ENCODE measurements at places on chromosomes 16 and 17.

- DNase-seq = no peak
Observed at GRCh38 chr17:56290802-56291118, 137.5 kb downstream of the ANKFN1 start.

DNA sequence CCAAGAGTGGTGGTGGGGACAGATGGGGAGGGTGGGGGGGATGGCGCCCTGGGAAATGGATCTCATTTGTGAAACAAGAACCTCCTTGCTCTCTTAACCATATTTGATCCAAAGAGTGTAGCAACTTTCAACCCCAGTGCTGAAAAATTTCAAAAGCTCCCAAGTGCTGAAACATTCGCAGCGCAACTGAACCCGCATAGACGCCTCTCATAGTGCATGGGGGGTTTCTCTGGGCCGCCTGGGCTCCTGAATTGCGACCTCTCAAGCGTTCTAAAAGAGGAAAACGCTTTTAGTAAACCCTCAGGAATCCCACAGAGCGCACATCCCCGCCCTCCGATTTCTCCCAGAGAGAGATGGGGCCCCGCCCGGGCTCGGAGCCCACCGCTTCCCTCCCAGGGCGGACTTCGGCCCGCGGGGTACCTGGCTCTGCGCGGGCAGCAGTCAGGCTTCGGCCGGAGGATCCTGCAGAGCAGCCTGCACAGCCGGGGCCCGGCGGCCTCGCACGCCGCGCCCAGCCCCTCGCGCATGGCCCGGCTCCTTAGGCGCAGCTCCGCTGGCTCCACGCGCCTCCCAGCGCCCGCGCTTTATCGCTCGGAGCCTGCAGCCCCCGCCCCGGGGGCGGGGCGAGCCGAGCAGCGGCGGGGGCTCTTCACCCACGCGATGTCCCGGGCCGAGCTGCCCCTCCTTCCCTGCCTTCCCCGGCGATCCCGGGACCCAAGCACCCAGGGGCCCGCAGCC, 7.0 kb downstream of the NOS2 start:
- DNase-seq = no peak

GRCh38 chr17:74362069-74362405, 369 bp upstream of the BTBD17 start:
- DNase-seq = no peak

DNA sequence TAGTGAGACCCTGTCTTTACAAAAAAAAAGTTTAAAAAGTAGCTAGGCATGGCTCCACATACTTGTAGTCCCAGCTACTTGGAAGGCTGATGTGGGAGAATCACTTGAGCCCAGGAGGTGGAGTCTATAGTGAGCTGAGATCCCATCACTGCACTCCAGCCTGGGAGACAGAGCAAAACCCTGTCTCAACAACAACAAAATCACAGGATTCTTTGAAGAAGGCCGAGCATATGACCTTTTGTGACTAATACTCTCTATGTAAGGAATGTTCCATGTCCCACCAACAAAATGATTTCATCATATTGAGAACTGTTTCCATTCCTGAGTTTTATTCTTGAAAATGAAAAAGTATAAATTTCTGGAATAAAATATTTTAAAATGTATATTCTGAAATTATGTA, 58.9 kb upstream of the EFCAB3 start:
- no peak for DNase-seq

GRCh38 chr17:18246880-18247612, 11.5 kb downstream of the FLII start:
- DNase-seq = no peak

DNA sequence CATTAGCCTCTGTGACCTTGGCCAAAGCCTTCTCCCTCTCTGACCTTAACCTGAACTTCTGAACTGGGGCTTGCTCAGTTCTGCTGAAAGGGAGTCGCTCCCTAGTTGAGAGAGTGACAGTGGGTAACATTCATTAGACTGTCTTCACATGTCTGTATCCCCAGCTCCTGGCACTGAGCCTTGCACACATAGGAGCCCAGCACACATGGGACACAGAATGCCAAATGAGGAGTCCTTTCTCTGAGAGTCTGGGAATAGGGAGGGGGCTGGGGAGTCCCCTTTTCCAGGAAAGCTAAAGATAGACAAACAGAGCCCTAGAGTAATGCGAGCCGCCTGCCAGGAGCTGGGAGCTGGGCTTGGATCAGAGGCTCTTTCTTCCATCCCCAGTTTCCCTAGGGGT, 2.5 kb downstream of the TAC4 start:
- no peak for DNase-seq

- DNase-seq = no peak
Observed at GRCh38 chr17:19363460-19364035, 1.0 kb upstream of the B9D1 start.

DNA sequence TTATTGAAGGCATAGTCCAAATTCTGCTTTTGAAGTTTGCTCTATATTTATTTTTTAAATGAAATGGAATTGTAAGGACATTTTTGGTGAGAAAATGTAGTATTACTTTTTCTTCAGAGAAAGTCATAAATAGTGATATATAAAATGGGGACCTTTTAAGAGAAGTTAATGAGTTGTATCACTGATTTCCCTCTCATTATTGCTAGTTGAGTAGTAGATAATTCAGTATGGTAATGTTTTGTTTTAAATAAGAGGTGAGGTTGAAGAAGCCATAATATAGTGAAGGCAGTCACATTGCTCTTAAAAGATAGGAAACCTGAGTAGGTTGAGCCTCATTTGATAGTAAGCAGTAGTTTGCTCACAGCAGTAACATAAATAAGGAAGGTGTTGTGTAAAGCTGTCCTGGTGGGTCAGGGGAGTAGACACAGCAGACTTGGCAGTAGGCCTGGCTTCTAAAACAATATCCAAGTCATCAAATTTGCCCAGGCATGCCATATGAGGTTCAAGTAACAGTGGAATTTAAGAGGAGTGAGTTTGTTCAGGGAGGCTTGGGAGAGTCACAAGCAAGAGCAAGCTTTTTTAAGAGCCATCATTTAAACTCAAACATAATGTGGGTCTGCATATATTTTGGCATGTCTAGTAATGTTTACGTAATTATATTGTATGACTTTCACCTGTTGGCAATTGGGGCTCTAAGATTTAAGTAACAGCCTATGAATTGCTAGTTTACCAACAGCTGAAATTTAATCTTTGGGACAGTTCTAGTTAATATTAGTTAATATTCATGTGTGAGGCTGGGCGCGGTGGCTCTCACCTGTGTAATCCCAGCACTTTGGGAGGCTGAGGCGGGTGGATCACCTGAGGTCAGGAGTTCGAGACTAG, 6.5 kb downstream of the NFATC3 start:
- no peak for DNase-seq

- DNase-seq = no peak
Observed at GRCh38 chr16:85040685-85041084, 13.1 kb downstream of the KIAA0513 start.

DNA sequence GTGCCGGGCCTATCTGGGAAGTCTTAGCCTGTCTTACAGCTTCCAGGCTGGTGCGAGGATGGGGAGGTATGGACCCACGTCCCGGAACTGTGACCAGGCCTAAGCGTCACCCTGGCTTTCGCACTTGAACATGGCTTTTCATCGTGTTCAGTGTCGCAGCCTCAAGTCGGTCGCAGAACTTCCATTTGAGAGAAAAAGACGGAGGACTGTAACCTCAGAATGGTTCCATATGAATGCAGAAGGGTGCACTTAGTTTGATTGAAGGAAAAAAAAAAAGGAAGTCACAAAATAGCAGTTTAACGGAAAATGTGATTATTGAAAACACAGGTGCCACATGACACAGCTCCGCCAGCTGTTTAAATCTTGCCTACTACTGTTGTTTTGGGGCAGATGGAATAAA, 30.2 kb upstream of the JPT2 start:
- DNase-seq = no peak

DNA sequence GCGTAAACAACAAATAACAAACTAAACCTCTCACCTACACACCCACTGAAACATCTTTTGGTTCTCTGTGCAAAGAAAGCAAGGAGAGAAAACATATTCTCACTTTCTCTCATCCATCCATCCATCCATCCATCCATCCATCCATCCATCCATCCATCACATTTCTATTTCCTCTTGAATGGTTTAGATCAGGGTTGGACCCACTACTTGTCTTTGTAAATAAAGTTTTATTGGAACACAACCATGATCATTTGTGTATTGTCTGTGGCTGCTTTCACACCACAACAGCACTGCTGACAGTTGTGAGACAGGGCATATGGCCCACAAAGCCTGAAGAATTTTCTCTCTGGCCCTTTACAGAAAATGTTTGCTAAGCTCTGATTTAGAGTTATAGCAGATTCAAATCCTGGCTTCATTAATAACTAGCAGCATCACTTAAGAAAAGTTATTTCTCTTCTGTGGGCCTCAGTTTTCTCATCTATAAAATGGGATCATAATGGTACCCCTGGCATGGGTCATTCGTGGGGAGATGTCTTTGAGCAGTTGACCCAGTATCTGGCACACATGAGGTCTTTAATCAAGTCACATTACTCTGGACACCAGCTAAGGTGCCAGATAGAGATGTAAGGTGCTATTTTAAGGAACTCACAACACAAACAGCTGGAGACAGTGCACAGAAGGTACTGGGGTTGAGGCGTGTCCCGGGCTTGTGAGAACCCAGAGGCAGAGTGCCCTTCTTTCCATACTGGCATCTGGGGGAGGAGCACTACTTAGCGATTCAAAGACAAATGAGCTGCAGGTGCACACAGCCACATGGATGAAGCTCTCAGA, 146.3 kb downstream of the CMIP start:
- DNase-seq = no peak
